ENCODE measurements at places on chromosomes 3 and 15.
A peak's percentile ranks its signal among the peaks of the same experiment; 100 is the strongest.

DNA sequence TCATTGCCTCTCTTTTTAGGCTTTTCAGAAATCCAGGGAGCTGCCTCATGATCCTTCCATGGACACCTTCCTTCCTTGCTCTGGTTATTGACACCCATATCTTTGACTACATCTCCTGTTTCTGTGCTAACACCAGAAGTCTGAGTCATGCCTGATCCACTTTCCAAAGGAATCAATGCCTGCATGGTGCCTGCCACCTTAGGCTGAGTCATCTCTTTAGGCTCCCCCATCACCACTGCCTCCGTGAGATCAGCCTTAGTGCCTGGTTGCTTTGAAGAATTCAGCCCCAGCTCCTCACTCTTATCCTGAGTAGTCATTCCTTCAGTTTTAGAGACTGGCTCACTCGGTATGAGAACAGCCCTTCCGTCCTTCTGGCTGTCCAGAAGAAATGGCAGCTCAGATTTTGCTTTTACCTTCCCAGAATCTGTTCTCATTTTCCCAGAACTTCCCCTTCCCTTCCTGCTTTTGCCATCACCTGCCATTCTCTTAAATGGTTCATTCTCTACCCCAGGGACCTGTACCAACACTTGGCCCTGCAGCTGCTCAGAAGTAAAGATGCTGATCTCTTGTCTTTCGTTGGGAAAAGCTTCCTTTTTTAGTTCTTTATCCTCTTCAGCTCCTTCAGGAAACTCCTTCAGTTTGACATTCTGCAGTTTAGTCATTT, 105.3 kb downstream of the MAP4 start:
- DNase-seq = no peak

GRCh38 chr15:101469520-101470288, 19.8 kb downstream of the PCSK6 start:
- DNase-seq = no peak

DNA sequence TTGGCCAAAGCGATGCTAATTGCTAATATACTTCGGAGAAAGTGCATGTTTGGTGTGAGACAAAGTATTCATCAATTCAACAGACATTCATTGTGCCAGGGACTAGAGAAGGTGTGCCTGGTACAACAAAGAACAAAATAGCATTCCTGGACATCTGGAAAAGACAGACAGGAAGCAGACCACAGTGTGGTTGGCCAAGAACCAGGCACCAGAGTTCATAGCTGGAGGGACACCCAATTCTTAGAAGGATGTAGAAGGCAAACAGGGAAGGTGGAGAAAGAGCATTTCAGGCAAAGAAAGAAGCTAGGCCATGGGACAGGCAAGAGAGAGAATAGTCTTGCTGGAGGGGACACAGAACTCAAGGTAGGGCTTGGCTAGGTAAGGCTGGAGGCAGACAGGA, 105.8 kb upstream of the ETV5 start:
- no peak for DNase-seq

GRCh38 chr15:82942691-82943090, 9.8 kb downstream of the HOMER2 start:
- no peak for DNase-seq

GRCh38 chr3:193130576-193130975, 110.4 kb upstream of the PLAAT1 start:
- DNase-seq = no peak

DNA sequence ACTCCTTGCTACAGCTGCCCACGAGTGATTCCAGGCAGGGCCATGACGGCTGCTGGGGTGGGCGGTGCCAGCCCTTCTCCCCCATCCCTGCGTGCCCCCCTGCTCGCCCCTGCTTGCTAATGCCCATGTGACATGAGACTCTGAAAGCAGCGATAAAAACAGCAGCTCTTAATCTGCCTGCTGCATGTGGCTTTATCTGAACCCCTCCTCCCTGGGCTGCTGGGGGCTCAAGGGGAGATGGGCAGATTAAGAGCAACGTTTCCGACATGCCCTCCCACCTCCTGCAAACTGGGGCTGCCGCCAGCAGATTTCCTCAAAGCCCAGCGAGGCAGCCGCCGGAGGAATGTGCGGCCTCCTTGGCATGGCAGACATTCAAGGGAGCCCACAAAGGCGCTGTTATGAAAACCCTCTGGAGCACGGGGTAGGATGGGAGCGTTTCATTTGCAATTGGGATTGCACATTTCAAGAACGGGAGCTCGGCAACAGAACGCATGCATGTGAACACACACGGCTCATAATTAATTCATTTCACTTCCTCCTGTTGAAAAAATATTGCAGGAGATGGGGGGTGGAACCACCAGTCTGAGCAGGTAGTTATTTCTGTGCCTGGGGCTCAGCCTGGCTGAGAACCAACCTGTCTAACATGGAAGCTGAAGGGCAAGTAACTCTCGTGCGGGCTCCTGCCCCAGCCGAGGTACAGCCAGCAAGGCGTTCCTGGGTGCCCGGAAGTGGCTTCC, 504.2 kb upstream of the PROK2 start:
- DNase-seq = peak; percentile 68

DNA sequence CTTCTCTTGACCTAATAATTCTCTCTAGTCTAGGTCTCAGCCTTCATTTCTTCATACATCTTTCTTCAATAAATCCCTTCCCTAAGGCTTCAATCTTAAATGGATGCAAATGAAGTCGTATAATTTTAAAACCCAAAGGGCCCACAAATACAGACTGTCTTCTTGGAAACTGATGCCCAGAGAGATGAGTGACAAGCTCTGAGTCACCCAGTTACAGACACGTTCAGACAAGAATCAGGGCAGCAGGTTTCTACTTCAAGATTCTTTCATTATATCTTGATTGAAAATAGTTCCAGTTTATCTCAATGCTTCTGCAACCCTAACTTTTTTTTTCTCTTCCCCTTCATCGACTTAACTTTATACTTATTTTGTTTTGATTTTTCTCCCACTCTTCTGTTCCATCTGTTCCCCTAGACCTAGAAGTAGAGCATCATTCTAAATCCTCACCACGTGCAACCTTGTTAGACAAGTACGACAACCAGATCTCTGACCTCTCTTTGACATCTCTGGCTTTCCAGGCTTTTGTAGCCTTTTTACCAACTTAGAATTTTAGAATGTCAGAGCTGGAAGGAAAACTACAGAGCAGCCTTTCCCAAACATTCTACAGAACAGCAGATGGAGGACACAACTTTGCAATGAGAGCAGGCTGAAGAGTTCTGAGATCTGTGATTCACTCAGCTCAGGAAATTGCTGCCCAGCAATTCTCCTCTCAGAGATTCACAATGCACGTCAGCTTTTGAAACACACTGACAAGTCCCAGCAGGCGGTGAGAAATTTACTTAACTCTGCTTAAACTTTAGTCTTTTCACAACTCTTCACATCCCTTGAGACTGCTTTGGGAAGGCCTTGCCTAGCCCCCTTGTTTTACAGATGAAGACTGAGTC, 25.3 kb downstream of the NCEH1 start:
- no peak for DNase-seq

DNA sequence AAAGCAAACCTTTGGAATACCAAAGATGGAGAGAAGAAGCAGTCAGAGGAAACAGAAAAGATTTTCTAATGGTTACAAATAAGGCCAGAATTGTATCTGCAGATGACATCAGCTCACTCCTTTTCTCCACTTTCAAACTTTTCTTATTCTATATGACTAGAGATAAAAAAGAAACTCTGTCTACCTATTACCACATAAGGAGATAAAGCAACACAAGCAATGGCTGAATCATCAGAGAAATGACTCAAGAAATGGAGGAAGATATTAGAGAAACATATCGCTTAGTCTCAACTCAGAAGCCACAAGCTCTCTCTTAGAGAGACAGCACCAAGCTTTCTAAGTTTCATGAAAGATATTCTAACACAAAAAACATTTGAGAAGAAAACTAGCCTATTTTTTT, 784.0 kb downstream of the ZPLD1 start:
- no peak for DNase-seq

GRCh38 chr15:89201465-89202005, 19.8 kb downstream of the RLBP1 start:
- DNase-seq = no peak

- no peak for DNase-seq
Observed at GRCh38 chr3:172707030-172707429, 3.8 kb downstream of the NCEH1 start.

- DNase-seq = peak; percentile 30
Observed at GRCh38 chr3:10223676-10224639, 24.3 kb upstream of the TATDN2 start.

DNA sequence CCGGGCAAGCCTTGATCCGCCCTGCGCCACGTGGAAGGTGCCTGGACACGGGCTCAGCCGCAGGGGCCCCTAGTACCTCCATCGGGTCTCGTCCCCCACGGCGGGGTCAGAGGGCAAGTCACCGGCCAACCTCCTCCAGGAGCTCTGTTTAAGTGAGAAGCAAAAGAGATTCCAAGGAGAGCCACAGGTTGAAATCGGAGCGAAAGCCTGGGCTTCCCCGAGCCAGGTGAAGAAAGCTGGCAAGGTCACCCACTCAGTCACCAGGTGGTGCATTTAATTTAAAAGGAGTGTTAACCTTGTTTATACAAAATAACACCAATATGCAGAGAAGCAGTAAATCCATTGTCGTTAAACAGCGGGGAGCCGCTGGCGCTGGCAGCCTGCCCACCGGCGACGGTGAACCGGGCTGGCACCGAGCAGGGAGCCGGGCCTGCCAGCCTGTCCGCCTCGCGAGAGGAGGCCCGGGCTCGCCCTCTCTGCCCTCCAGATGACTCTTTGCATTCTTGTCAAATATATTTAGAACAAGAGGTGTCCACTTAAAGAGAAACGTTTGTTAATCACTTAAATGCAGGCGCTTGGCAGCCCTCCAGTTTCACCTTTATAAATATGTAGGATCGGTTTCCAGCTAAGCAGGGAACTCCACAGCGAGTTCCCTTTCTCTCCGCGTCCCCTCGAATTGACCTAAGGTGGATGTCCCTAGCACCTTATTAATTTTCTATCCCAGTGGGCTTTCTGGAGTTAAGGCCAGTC, 277.3 kb upstream of the NR2F2 start:
- no peak for DNase-seq

DNA sequence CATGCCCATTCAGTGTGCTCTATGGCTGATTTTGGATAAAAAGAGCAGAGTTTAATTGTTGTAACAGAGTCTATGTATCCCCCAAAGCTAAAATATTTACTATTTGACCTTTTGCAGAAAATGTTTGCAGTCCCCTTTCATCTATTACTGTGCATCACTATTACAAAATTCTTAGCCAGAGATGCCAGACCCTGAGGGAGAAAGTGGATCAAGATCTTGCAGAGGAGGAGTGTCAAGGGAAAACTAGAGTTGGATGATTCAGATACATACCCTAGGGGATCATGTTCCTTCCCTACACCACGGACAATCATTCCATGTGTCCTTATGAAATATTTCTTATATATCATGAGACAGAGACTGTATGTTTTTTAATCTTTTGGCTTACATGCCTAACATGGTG, 68.6 kb upstream of the TPRG1 start:
- DNase-seq = no peak

- no peak for DNase-seq
Observed at GRCh38 chr3:184015381-184016019, 2.2 kb downstream of the ABCC5 start.

DNA sequence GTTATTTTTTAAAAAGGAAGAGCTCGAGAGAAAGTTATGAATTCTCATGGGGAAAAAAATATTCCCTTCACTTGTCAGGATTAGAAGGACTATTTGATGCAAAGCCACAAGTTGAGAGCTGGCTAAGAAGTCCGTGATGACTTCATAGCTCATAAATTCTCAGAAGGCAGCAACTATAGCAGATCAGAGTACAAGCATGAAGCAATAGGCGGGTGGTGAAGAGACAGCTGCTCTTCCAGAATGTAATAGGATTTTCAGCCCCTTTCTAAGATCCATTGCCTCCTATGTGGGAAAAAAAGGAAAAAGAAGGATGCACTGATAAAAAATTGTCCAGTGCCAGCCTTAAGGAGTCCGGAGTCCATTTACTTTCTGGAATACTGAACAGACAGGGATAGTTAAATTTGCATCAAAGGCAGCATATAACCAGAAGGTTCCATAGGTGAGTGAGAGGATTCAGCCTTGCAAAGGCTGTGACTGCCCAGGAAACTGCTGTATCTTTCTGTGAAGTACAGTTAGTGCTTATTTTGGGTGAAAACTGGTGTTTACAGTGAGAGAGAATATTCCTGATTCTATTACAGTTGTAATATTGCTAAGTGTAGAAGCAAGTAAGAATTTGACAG, 929.5 kb upstream of the ALCAM start:
- no peak for DNase-seq

DNA sequence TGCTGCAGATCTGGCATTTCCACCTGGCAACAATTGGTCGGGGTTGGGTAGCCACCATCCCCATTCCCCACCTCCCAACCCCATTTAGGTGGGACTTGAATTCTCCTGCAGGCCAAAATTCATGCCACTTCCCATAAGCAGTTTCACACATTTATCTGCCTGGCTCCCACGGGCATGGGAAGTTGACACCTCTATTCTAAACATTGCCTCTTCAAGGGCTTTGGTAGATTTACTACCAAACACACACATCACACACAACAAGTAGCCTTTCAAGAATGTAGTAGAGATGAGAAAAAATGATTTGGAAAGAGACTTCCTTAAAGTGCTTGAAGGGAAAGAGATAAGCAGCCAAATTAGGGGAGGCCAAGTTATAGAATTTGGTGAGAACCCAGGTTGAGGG, 30.9 kb downstream of the ZBTB38 start:
- no peak for DNase-seq

- DNase-seq = no peak
Observed at GRCh38 chr3:62625268-62625667, 249.9 kb downstream of the CADPS start.

GRCh38 chr3:126556637-126557414, 1.9 kb downstream of the C3orf22 start:
- no peak for DNase-seq

DNA sequence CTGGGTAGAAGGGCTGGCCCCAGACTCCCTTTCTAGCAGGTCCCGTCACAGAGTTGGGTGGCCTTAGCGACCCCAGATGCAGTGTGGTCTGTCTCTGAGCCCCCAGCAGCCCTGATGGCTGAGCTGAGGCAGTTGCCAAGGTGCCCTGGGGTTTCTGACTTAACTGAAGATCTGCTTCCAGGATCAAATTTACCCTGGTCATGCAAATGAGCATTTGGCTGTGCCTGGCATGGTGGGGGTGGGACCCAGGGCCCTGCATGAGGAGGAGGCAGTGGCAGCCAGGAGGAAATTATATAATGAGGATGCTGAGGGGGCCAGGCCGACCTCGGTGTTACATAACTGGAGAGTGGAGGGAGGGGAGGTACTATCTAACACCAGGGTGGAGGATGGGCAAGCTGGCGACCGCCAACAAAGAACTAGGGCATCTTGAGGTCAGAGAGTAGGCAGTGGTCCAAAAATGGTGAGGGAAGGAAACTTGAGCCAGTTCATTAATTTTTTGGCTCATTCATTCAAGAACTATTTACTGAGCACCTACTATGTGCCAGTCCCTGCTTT, 16.4 kb downstream of the PLEKHO2 start:
- no peak for DNase-seq

DNA sequence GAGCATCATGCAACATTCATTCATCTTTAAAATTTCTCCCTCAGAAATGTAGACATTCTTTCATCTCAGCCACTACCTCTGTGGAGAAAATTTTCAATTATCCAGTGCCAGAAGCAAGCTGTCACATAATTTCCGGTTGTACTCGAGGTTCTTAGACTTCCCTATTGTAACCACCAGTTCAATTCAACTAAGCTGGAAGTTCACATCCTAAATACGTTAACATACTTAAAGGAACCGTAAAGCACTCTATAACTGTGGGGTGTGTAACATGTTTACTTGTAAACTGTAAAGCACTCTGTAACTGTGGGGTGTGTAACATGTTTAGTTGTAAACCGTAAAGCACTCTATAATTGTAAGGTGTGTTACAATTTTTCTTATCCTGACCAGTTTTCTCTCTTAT, 150.3 kb downstream of the PLCL2 start:
- DNase-seq = no peak

- DNase-seq = no peak
Observed at GRCh38 chr3:8490079-8490552, 11.5 kb upstream of the LMCD1 start.

Measured in naive B cell (primary cell).